IMR-90 (cell line): ENCODE measurements at places on chromosomes 1 and 21. TPM values are rescaled to one million over a fixed set of nuclear protein-coding genes. Genes with fewer than 3 reads are reported as not detected.

DNA sequence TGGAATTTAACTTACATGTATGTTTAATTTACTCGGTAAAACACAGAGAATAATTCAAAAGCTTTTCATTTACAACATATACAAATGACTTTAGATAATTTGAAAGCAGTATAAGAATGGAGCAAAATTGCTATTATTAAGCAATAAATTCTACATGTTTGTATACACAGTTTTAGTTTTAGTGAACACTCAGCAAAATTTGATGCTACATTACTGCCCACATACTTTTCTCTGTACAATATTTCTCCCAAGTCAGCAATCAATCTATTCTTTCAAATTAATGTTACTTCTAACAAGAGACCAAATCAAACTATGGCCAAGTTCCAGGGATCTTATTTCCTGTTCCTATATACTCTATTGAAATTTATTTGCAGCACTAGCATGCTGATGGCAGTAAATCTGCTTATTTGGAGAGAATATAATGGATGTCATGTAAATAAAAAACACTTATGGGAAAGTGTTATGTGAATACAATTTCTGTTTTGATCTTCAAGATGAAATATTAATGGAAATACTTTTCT, 82.6 kb upstream of the BRINP3 start:
- no peak for DNase-seq

GRCh38 chr1:32335535-32335789, 571 bp downstream of the MARCKSL1 start:
- DNase-seq = no peak

GRCh38 chr1:236774926-236775325, 20.2 kb upstream of the MTR start:
- DNase-seq = peak; percentile 15

- peak; percentile 22 for DNase-seq
Measured at GRCh38 chr21:45372732-45373355, 32.1 kb upstream of the COL18A1 start.

DNA sequence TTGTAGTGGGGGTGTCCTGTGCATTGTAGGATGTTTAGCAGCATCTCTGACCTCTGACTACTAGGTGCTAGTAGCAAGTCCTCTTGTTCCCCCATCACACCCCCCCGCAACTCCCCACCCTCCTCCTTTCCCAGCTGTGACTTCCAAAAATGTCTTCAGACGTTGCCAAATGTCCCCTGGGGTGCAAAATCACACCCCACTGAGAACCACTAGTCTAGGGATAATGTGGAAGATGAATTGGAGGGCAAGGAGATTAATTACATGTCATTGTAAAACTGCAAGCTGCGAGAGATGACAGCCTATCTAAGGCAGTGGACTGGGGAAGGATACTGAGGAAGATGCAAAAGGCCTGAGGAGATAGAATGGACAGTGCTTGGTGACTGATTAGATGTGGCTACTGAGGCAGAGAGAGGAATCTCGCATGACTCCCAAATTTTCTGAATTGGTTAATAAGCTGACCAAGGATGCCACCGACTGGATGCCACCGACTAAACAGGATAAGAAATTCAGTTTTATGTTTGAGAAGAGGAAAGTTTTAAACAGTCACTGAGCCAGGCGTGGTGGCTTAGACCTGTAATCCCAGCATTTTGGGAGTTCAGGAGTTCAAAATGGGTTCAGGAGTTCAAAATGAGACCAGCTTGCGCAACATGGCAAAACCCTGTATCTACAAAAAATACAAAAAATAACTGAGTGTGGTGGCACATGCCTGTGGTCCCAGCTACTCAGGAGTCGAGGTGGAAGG, 3.1 kb upstream of the JAK1 start:
- DNase-seq = peak; percentile 11

DNA sequence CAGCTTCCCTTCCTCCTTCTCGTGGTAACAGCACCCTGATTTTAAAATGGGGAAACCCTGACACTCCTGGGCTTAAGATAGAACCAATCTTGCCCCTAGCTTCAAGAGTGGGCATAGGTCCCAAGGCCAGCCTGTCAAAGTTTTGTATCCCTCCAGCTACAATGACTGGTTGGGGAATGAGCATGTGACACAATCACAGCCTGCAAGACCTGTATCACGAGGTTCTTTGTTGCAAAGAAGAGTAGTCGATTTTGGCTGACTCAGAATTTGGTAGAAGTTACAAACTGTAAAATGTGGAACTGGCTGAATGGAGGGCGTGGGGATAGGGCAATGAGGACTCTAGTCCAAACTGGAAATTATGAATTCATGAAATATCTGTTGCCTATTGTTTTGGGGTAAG, 18.7 kb downstream of the CTSK start:
- no peak for DNase-seq

- DNase-seq = no peak
Measured at GRCh38 chr21:39675993-39676661, 63.4 kb downstream of the B3GALT5 start.

- DNase-seq = peak; percentile 49
Measured at GRCh38 chr1:18100491-18101063, 7.0 kb upstream of the IGSF21 start.

- DNase-seq = no peak
Measured at GRCh38 chr1:175172503-175172902, 20.1 kb downstream of the KIAA0040 start.

DNA sequence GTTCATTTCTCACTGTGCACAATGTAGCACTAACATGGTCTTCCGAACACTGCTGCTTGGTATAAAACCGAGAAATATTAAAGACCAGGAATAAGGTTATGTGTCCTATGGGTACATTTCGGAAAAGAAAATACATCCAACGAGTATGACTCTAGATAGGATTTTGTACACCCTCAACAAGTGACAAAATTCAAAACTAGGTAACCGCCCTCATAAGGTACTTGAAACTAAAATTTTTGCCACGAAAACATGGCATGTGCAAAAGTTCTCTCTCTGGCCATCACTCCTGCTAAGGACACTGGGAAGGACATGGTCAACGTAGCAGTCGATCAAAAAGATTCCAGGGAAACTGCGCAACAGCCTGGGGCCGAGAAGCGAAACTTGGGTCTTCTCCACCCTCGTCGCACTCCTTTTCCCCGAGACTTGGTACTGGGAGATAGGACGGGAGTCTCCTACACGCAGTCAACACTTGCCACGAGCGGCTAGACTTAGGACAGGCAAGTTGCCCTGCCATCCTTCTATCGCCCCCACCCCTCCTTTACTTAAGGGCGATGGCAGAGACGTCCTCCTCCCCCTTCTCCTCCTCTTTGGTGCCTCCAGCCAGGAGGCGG, 338 bp upstream of the TOR1AIP1 start:
- DNase-seq = peak; percentile 92

GRCh38 chr1:5711956-5712645, 280.1 kb downstream of the NPHP4 start:
- DNase-seq = no peak

DNA sequence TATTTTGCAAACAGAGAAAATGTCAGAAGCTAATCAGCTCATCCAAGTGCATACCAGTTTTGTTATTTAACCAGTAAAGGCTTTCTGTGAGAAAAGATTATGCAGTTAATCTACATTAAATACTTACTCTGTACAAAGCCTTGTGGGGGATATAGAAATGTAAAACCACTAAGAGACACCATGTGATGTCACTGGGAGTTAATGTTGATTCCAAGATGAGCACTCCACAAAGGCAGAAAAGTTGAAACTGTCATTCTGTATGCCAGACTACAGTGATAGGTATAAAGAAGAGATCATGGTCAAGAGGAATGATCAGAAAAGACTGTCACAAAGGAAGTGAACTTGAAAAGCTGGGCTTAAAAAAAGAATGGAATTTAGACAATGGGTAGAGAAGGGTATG, 100.3 kb upstream of the SGIP1 start:
- no peak for DNase-seq

DNA sequence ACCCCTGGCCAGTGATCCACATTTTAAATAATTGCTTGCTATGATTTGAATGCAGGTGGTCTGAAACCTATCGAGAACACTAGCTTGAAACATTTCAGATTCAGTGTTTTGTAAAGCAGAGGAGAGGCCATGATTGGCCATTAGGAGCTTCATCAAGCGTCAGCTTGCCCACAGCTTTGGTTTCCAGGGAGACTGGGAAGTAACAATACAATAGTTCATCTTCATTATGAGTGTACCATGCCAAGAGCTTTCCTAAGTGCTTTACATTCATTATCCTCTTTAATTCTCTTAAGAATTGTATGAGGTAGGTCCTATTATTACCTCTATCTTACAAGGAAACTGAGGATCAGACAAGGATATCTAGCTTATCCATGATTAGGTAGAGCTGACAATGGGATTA, 27.7 kb upstream of the ATP5PO start:
- no peak for DNase-seq

- DNase-seq = no peak
Measured at GRCh38 chr1:171606402-171606941, 15.6 kb upstream of the MYOCOS start.

- peak; percentile 61 for DNase-seq
Measured at GRCh38 chr1:66395202-66396061, 138.5 kb upstream of the SGIP1 start.

DNA sequence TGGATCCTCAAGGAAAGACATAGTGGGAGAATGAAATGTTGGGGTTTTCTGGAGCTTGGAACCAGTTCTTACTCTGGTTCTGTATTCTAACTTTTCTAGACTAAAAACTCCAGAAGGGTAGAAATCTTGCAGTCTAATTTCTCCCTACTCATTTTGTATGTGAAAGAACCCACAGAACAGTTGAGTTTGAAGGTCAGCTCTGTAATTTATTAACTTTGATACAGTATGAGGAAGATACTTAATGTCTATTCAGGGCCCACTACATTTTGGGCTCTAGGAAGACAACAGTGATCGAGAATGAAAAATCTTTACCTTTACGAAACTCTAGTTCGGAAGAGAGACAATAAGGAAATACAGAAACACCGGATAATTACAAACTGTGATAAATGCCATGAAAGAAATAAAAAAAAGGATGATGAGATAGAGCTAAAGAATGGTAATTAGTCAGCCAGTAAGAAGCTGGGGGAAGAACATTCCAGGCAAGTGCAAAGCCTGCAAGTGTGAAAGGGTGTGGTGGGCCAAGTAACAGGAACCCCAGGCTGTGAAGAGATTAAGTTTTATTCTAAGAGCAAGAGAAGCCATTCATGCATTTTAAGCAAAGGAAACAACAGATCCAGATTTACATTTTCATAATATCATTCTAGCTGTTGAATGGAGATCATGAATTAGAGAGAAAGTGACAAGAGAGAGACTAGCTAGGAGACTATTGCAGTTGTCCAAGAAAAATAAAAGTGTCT, 159.9 kb upstream of the HMCN1 start:
- DNase-seq = no peak

DNA sequence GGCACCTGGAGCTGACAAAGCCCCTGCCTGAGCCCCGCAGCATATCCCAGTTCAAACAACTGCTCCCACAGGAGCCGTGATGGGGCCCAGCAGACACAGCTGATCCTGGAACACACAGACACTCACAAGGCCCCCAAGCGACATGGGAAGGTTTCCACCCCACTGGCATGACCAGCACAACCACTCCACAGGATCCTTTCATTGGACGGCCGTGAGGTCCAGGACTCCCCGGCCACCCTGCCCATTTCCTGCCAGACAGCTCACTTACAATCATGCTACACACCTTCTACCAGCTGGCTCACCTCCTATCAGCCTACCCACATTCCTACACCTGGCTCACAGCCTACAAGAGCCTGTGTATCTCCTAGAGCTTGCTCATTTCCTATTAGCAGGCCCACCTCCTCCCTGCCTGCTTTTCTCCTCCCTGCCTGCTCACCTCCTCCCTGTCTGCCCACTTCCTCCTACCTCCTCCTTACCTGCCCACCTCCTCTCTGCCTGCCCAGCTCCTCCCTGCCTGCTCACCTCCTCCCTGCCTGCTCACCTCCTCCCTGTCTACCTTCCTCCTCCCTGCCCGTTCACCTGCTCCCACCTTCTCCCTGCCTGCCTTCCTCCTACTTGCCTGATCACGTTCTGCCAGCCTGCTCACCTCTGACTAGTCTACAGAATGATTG, 73.9 kb downstream of the MATN1 start:
- DNase-seq = no peak

- DNase-seq = no peak
Measured at GRCh38 chr1:83827741-83828140, 171.2 kb downstream of the TTLL7 start.

DNA sequence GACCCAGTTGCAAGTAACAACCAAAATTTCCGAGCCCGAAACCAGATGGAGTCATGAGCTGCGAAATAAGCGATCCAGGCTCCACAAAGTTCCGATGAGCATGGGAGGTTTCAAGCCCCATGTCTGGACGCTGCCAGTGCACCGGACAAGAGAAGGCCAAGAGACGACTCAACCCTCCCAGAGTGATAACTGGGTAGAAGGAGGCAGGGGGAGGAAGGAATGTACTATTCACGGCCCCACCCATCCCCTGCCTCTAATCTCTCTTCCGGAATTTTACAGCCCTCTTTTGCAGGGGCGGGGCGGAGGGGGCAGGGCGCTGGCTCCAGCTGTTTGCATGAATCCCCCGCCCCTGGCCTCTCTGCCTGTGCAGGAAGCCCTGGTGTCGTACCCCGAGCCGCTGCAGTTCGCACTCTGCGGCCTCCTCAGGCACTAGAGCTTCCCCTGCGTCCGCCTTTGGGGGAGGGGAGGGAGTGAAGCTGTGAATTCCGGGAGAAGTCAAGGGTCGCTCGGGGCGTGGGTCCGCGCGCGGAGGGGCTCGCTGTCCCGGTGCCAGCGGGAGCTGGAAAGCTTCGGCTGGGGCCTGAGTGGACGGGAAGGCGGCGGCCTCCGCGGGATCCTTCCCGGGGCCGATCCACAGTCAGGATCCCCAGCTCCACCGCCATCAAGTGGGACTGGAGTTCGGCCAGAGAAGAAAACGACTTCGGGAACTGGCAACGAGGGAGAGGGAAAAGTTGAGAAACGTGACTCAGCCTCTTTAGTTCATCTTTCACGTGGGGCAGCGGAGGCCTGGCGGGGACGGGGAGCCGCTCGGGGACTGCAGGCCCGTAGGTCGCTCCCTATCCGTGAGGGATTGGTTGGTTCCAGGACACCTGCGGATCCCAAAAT, 6.3 kb upstream of the PTP4A2 start:
- DNase-seq = peak; percentile 87

- no peak for DNase-seq
Measured at GRCh38 chr1:218081358-218081757, 203.7 kb upstream of the RRP15 start.

DNA sequence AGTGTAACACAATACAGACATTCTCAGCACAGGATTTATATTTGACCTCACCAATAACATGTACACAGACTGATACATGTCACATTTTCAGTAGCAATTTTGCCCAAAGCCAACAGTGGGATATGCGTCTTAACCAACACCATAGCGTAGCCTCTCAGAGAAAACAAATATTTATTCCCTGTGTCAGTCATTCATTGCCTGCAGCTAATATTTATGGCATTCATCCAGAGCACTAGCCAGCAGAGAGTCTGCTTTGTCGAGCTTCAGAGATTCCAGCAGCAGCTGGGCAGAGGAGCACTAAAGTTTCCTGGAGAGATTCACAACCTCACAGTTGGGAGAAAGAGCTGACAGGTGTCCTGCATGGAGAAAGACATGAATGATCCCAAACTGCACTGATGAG, 400.7 kb upstream of the DAB1 start:
- DNase-seq = no peak

The LIN28A gene
- polyA plus RNA-seq = not detected in 2 replicates

The PRKCZ gene
- polyA plus RNA-seq = 3.5 and 4.4 TPM in 2 replicates

The OR2T29 gene
- not detected in 2 replicates for polyA plus RNA-seq

The OR2L8 gene
- polyA plus RNA-seq = not detected in 2 replicates

The RGS7 gene
- polyA plus RNA-seq = 0.47 and 0.58 TPM in 2 replicates

The CHAF1B gene
- 6.3 and 6.4 TPM in 2 replicates for polyA plus RNA-seq

The GBP6 gene
- polyA plus RNA-seq = not detected in 2 replicates
